ENCODE measurements at places on chromosomes 11 and 22.

GRCh38 chr11:66391322-66391721 lies 19.8 kb upstream of the SLC29A2 start:
- no peak for DNase-seq

GRCh38 chr22:17924735-17925364 lies 99.5 kb downstream of the MICAL3 start:
- DNase-seq = no peak

GRCh38 chr11:11981840-11982239 lies 26.6 kb downstream of the DKK3 start:
- no peak for DNase-seq

GRCh38 chr11:23112987-23113886 lies 253.0 kb upstream of the CCDC179 start:
- DNase-seq = no peak

DNA sequence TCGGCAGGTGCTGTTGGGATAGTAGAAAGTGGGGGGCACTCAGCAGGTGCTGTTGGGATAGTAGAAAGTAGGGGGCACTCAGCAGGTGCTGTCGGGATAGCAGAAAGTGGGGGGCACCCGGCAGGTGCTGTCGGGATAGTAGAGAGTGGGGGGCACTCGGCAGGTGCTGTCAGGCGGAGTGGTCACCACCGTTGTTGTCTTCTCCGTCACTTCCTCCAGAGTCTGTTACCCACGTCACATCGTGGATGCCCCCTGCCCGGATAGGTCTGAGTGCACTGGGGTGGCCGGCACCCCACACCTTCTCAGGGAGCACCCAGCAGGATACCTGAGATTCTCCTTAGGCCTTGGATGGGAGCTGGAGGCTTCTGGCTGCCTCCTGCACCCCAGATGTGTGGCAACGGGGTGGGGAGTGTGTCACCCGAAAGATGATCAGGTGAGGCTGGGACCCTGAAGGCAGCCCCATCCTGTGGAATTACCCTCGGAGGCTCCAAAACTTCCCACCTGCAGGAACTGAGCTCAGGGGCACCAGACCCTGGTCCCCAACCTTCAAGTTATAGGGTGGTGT lies 24.1 kb upstream of the KRTAP5-7 start:
- DNase-seq = no peak

GRCh38 chr11:105468154-105468553 lies 141.7 kb upstream of the GRIA4 start:
- no peak for DNase-seq

DNA sequence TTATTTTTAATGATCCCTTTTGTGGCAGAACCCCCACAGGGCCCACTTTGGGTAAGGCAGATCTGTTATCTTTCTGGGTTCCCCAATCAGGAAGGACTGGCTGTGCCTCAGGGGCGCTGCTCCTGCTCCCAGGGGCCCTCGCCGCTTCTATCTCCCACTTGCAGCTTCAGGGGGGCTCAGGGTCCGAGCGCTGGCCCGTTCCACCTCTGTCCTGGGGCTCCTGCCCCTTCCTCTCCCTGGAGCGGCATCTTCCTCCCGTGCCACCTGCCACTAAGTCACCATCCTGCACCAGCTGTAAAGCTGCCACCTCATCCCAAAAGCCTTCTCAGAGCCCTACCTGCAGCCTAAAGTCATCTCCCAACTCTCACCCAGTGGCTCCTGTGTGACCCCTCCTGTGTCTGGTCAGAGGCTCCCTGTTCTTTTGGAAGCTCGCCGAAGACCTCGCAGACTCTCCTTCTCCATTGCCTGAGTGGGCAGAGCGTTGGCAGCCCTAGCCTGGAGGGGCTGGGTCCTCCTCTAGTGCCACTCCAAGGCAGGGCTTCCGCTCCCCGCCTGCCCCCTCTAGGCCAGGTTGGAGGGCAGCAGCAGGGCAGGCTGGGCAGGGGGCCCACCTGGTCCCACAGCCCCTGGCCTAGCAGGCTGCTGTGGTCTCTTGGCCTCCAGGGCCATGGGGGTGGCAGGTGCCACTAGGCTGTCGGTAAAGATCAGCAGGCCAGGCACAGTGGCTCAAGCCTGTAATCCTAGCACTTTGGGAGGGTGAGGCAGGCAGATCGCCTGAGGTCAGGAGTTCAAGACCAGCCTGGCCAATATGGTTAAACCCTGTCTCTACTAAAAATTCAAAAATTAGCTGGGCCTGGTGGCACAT lies 106.7 kb downstream of the MORC2 start:
- no peak for DNase-seq

DNA sequence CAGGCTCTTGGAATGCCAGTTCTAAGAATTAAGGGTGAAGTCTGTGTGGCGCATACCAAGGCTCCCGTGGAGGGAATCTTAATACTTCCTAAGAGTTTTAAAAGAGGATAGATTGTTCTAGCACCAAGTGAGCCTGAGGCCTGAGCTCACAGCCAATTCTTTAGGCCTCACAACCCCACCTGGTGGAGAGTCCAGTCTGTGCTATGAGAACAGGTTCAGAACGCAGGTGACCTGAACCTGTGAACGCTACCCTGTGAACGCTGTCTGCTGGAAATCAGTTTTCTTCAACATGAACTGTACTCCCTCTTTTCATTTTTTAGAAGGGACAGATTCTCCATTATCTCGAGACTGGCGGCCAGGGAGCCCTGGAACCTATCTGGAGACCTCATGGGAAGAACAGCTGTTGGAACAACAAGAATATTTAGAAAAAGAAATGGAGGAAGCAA lies 43.2 kb upstream of the DLAT start:
- no peak for DNase-seq

GRCh38 chr11:13216019-13216710 lies 61.4 kb upstream of the BMAL1 start:
- DNase-seq = no peak

DNA sequence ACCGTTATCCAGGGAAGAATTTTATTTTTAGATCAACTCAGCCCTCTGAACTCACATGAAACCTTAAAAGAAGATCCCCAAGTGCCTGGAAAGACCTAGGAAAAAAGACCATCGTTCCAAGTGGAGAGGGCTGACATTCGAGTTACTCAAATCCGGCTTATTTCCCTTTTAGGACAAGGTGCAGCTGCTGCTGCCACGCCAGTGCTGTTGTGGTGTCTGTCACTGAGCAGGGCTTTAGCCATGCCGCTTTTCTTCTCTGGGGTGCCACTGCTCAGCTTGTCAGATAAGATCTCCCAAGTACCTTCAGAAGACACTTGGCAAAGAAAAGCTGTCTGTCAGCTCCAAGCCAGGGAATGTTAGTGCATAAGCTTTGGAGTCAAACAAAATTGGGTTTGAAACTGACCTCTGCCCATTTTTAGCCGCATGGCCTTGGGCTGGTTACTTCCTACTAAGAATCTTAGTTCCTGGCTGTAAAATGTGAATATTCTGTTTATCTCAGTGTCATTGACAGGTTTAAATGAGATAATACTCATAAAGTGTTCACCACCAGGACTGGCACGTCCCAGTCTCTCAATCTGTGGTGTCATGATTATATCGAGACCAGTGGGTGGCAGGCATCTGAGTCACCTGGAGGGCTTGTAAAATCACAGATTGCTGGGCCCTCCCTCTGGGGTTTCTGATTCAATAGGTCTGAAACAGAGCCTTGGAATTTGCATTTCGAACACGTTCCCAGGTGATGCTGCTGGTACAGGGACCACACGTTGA lies 117.5 kb downstream of the PKNOX2 start:
- no peak for DNase-seq

- DNase-seq = no peak
These were observed 5.4 kb upstream of the TXN2 start for GRCh38 chr22:36486619-36487384.

DNA sequence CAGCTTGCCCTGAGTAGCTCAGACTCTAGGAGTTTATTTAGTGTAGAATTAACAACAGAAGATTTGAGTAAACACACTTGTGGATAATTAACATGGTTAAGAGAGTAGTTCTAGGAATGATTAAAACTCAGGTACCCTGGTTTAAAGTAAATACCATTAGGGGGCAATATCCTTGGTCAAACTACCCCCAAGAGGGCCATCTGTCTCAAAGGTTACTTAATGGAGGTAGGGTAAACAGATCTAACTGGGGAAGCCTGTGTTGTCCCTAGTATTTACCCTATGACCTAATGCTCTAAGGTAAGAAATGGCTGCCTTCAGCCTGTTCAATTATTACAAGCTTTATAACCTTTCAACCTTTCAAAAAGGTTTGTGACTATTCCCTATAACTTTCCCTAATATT lies 10.6 kb upstream of the GLYATL1 start:
- DNase-seq = no peak

GRCh38 chr11:122491509-122491908 lies 164.0 kb upstream of the UBASH3B start:
- no peak for DNase-seq

GRCh38 chr11:32894149-32894827 lies 1.7 kb downstream of the QSER1 start:
- no peak for DNase-seq

DNA sequence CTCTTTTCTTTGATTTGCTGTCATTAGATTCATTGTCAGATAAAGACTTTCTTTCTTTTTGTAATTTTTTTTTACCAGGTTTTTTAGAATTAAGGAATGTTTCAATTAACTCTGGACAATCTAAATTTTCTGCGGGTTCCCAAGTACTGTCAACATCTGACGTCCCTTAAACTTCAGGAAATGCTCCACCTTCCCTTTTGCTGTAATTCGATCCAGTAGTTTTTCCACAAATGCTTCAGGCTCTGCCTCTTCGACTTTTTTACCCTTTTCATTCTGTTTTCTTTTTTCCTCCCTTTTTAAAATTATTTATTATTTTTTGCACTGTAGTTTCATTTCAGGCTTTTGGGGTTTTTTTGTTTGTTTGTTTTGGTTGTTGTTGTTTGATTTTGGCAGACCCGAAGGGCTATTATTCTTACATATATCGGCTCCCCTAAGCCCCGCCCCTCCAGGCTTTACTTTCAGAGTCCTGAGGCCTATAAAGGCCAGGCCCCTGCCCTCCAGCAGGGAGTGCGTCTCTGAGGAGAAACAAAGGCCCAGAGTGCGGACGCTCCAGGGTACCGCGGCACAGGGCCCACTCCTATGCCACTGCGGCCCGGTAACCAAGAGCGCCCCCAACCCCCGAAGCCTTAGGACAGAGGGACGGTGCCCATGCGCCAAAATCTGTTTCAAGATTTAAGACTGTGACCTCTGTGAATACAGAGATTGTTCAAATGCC lies 116.4 kb downstream of the TYR start:
- no peak for DNase-seq

- no peak for DNase-seq
These were observed 4.2 kb upstream of the SYN3 start for GRCh38 chr22:33062361-33062760.

DNA sequence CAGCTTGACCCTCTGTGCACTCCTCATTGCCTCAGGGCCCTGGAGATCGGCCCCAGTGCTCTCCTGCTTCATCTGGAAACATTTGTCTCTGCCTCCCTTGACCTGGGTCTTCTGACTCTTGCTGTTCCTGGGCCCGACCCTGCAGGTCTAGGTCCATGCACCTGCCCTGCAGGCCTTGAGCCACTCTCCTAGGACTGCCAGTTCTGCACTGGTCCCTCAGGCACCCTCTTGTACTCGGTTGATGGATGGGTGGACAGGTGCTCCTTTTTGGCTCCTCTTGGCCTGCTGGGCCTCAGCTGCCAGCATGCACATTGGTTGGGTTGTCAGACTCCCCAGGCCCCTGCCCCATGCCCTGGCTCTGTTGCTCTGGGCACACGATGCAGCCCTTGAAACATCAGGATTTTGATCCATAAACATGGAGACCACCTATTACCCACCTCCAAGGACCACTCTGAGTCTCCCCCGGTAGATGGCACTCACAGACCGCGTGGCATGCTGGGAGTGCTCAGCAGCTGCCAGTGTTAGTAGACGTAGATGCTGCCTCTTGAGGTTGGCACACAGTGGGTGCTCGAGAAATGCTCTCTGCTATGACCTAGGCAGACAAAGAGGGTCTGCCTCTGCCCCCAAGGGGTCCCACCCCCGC lies 20.2 kb upstream of the ACR start:
- no peak for DNase-seq

- DNase-seq = no peak
These were observed 48.9 kb downstream of the RTL6 start for GRCh38 chr22:44449061-44449682.

DNA sequence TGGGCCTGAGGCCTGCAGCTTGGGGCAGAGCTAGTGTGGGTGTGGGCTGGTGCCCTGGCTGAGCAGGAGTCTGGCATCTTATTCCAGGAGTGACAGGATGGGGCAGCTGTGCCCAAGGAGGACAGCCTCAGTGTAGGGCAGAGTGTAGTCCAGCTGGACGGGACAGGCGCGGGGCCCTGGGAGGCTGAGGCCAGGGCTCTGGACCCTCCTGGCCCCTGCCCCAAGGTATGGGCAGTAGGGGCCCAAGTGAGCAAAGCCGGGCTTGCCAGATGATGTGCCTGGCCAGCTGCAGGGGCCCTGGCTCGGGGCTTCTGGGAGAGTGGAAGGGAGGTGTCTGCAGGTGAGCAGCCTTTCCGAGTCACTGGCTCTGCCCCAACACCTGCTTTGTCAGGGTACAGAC lies 1190.9 kb downstream of the BRD1 start:
- no peak for DNase-seq

GRCh38 chr11:42036201-42036600 lies 576.7 kb upstream of the LRRC4C start:
- no peak for DNase-seq

GRCh38 chr11:131428853-131429252 lies 58.4 kb downstream of the NTM start:
- DNase-seq = no peak

- DNase-seq = no peak
These were observed 6.0 kb downstream of the SCARF2 start for GRCh38 chr22:20431511-20432192.

GRCh38 chr11:2135648-2136201 lies 3.5 kb downstream of the IGF2 start:
- no peak for DNase-seq

- DNase-seq = no peak
These were observed 40.0 kb upstream of the FIBIN start for GRCh38 chr11:26953770-26954392.

DNA sequence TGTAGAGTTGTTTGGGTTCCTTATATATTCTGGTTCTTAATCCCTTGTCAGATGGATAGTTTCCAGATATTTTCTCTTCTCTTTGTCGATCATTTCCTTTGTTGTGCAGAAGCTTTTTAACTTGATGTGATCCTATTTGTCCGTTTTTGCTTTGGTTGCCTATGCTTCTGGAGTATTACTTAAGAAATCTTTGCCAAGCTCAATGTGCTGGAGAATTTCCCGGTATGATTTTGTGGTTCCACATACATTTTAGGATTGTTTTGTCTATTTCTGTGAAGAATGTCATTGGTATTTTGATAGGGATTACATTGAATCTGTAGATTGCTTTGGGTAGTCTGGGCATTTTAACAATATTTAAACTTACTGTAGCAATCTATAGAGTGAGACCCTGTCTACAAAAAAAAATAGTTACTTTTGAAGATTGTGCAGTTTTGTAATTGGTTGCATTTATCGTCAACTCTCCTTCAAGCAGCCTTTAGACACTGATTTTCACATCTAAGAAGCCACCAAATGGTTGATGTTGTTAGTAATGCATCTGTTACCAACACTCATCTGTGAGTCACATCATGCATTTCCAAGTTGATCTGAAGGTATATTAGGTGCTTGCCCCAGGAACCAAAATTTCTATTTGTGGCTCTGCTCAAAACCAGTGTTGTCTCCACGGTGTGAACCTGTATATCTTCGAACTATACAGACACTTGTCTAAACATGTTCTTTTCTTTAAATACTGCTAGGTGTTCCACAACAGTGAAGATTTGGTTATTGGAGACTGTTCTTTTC lies 21.4 kb downstream of the XRCC6 start:
- no peak for DNase-seq

- no peak for DNase-seq
These were observed 77.9 kb downstream of the KCNQ1 start for GRCh38 chr11:2522631-2523255.

- DNase-seq = no peak
These were observed at the start of gene TTC36 for GRCh38 chr11:118527109-118527508. TSS of gene TTC36 (plus strand) at chr11:118527474. CDS start at chr11:118527495, 21 bp downstream.

Measured in stimulated activated CD8-positive, alpha-beta memory T cell treated with anti-CD3 and anti-CD28 coated beads, Interleukin-15, amount 100 ng/mL, for 24 hours (primary cell).